ENCODE measurements at places on chromosomes 4 and X.

GRCh38 chr4:89064848-89065247, 7.9 kb upstream of the FAM13A start:
- DNase-seq, result no peak

GRCh38 chr4:40280586-40280985, 54.5 kb upstream of the CHRNA9 start:
- DNase-seq, result no peak

GRCh38 chr4:76705472-76705871, 192.5 kb downstream of the SOWAHB start:
- DNase-seq, result no peak

DNA sequence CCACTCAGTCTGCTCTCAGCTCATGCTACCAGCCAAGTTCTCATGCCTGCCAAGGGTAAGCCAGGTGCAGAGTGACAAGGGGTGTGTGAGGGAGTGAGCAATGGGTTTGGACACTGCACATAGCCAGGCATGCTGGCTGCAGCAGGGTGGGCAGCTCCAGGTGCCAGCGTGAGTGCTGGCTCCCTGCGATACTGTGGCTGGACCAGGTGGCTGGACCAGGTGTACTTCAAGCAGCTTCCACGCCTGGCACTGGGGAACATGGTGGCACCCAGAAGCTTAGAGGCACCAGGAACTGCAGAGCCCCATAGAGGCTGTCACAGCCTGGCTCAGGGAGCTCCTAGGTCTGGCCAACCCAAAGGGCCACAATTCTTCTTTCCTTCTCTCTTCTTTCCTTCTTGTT, 234.9 kb upstream of the GIMD1 start:
- DNase-seq, result no peak

DNA sequence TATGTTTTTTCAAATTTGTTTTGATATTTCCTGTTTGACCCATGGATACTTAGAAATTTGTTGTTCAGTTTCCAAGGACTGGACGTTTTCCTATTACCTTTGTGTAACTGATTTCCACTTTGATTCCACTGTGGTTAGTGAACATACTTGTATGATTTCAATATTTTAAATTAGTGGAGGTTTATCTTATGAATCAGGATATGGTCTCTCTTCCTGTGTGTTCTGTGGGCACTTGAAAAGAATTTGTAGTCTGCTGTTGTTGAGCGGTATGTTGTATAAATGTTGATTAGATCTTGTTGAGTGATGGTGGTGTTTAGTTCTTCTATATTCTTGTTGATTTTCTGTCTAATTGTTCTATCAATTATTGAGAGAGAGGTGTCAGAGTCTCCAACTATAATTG, 21.2 kb upstream of the LAMTOR3 start:
- no peak for DNase-seq

DNA sequence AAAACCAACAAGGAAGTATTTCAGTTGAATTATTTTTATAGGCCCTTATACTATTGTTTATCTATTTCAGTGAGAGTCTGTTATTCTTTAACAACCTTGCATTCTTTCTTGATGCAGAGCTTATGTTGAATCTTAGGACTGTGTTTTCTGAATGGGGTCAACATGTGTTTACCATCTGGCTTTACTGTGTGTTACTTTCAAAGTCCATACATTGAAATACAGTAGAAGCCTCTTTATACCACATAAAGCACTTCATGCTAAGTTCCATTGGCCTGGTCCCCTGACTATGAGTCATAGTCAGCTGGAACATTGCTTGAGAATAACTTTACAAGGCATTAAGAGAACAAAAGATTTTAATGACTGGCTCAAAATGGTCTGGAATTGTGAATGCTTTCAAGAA, 152.6 kb downstream of the GASK1B start:
- DNase-seq, result no peak

- DNase-seq, result no peak
These were observed 46.9 kb upstream of the STIM2 start for GRCh38 chr4:26813698-26814097.
